ENCODE measurements at places on chromosomes 4 and X. TPM values are rescaled to one million over a fixed set of nuclear protein-coding genes. Genes with fewer than 3 reads are reported as not detected.

The ARHGEF9 gene
- 34.3 TPM for total RNA-seq

The TNIP3 gene
- not detected for total RNA-seq

The UTP3 gene
- total RNA-seq: 19.2 TPM

The UNC5C gene
- 2.3 TPM for total RNA-seq

The ALB gene
- not detected for total RNA-seq

DNA sequence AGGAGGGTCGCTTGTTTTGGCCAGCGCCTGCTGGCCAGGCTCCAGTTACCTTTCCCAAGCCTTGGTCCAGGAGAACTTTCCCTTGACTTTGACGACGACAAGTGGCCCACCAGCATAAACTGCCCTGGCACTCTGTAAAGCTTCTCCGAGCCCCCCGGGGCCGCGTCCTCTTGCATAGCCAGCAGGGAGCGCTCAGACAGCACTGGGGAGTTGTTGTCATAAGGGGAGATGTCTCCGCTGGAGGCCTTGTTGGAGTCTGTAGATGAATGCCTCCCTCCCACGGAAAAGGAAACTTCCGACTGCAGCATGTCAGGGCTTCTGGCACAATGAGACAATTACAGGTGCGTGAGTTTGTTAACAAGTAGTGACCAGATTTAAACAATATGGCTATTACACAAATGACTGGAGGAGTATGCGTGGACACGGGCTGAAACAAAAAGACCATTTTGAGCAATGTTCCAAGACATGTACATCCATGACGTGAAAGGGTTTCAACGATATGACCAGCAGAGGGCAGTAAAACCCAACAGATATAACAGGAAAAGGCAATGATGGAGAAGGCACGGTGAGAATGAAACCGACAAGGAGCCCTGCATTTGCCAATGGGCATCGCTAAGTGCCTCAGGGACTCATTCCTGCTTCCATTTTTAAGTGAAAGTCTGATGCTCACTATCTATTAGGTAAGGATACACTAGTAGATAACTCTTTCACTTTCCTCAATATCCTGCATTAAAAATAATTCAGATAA, 33.0 kb downstream of the HCCS start:
- H3K27me3 ChIP-seq: no peaks in the 10 kb centered on the region
- H3K27ac ChIP-seq: no peak overlapping the region
- no peak overlapping the region for H3K4me3 ChIP-seq
- no peak for DNase-seq

DNA sequence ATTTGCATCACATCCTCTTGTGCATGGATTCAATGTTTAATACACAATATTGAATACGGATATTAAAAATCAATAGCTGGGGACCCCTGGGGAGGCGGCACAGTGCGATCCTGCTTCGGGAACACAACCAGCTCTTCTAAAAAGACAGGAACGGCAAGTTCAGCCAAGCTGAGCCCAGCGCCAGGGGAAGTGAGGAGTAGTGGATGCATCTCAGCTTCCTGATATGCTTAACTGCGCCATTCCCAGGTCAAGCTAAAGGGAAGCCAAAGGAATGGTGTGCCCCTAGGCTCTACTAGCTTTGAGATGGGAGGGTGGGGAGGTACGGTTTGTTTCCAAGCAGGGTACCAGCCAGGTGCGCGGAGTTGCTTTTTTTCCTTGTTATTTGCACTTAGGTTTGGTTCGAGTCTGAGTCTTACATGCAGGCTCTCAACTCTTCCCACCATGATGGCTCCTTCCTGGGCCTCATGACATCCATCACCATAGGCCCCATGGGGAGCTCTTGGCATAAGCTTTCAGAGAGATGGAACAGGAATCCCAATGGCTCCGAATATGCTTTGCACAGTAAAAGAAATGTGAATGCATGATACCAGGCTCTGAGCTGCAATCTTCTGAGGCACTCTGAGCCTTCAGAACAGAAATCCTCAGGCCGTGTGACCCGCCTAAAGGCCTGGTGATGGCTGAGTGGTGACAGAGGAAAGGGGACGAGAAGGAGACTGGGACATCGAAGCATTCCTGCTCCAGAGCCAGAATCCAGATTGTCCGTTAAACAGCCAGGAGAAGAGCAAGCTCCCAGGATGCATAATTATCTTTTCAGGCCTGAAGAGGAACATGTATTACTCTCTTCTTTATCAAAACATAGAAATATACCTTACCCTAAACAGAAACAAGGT, 51.8 kb upstream of the BCOR start:
- peaks cover 47% of the 10 kb centered on the region for H3K4me1 ChIP-seq
- H3K4me3 ChIP-seq: no peak overlapping the region
- no peaks in the 10 kb centered on the region for H3K27me3 ChIP-seq
- no peaks in the 10 kb centered on the region for H3K36me3 ChIP-seq
- no peak overlapping the region for H3K27ac ChIP-seq

GRCh38 chr4:164779811-164780216, 25.9 kb downstream of the SMIM31 start:
- H3K4me3 ChIP-seq: no peak overlapping the region
- DNase-seq: no peak
- no peaks in the 10 kb centered on the region for H3K36me3 ChIP-seq
- no peaks in the 10 kb centered on the region for H3K4me1 ChIP-seq
- H3K27me3 ChIP-seq: no peaks in the 10 kb centered on the region

DNA sequence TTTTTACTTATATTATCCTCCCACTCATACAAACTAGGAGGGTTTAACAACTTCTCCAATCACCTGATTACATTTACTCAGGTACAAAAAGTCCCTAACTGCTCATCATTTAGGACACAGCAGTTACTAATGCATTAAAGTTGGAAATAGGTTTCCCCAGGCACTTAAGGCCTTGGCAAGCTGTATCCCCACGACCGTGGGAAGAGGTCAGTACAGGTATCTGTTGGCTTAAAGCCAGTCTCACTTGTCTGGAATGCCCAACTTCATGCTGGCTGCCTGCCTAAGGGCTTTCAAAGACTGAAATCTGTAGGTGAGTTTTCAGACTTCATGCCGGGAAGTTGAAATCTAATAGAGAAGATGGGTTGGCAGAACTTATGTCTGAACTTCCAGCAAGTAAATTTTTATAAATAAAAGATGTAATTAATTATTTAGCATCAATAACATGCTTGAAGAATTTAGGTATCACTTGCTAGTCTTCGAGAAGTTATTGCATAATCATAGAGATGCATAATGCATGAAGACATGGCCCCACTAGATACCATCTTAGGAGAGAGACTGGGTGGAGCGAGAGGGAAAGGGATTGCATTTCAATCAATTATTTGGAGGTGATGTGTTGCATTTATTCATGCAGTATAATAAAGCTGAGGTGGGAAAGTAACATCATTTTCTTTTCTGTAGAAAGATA, 54.2 kb downstream of the SCD5 start:
- no peak overlapping the region for H3K4me3 ChIP-seq
- peaks cover 5% of the 10 kb centered on the region for H3K4me1 ChIP-seq
- no peak overlapping the region for H3K27ac ChIP-seq
- H3K36me3 ChIP-seq: no peaks in the 10 kb centered on the region
- DNase-seq: no peak
- H3K27me3 ChIP-seq: no peaks in the 10 kb centered on the region

GRCh38 chrX:93874554-93874953, 200.5 kb downstream of the FAM133A start:
- no peak overlapping the region for H3K27ac ChIP-seq
- H3K27me3 ChIP-seq: no peaks in the 10 kb centered on the region
- H3K4me3 ChIP-seq: no peak overlapping the region

- DNase-seq: no peak
- peak overlapping the region; percentile 57 for H3K4me3 ChIP-seq
- peaks cover 27% of the 10 kb centered on the region for H3K4me1 ChIP-seq
- peak overlapping the region; percentile 87 for H3K27ac ChIP-seq
- H3K36me3 ChIP-seq: no peaks in the 10 kb centered on the region
Observed at GRCh38 chr4:6716958-6717655, 1.1 kb downstream of the BLOC1S4 start.

DNA sequence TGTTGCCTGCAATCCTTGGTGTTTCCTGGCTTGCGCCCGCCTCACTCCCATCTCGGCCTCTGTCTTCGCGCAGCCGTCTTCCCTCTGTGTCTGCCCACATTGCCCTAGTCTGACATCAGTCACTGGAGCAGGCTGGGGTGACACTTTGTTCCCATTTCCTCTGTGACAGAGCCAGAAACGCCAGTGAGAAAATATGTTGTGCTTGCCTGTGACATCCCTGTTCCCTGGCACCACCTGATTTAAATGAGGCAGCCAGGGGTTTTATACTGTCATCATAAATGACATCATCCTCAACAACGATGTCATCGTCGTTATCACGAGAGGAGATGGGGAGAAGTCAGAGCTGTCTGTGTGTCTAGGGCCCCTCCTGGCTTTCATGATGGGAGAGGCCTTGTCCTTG, 29.1 kb downstream of the ZNF185 start:
- H3K27ac ChIP-seq: no peak overlapping the region
- no peaks in the 10 kb centered on the region for H3K36me3 ChIP-seq
- no peaks in the 10 kb centered on the region for H3K27me3 ChIP-seq
- H3K4me1 ChIP-seq: peaks cover 8% of the 10 kb centered on the region

DNA sequence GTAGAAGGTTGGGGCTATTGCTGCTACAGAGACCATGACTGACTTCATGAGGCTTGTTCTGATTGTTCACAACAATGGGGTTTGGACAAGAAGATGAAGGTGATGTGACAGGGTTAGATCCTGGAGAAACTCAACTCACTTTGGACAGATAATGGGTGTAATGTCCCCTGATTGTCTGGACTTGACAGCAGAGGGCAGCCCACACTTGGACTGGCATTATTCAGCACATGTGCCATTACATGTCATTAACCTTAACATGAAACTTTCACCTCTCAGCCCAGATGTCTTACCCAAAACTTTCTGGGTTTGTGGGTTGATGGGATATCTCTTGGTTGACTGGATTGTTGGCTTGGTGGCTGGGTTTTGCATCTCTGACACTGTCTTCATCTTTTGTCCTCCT, 101.5 kb downstream of the MXRA5 start:
- no peaks in the 10 kb centered on the region for H3K36me3 ChIP-seq
- DNase-seq: no peak
- H3K27ac ChIP-seq: no peak overlapping the region

- DNase-seq: no peak
- H3K36me3 ChIP-seq: no peaks in the 10 kb centered on the region
- peaks cover 37% of the 10 kb centered on the region for H3K4me1 ChIP-seq
- no peak overlapping the region for H3K4me3 ChIP-seq
- peak overlapping the region; percentile 79 for H3K27ac ChIP-seq
- H3K27me3 ChIP-seq: no peaks in the 10 kb centered on the region
Observed at GRCh38 chr4:152997288-152997687, 61.2 kb downstream of the FHDC1 start.

DNA sequence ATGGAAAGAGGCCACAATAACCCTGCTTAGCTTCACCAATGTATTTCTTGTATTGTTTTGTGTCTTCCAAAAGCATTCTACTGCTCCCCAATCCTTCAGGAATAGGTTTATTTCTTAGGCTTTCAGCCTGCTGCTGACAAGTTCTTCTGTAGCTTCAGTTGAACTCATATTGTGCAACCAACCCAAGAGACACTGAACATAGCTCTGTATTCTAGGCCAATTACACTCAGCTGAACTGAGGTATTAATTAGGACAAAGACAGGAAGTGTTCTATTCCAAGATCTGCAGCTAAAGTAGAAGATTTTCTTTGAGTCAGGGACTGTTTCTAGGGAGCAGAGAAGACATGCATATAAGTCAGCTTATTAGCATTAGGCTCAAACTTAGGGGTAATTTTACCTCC, 151.8 kb downstream of the LHFPL1 start:
- DNase-seq: no peak
- no peak overlapping the region for H3K4me3 ChIP-seq
- H3K27ac ChIP-seq: no peak overlapping the region
- H3K4me1 ChIP-seq: no peaks in the 10 kb centered on the region
- H3K27me3 ChIP-seq: no peaks in the 10 kb centered on the region

DNA sequence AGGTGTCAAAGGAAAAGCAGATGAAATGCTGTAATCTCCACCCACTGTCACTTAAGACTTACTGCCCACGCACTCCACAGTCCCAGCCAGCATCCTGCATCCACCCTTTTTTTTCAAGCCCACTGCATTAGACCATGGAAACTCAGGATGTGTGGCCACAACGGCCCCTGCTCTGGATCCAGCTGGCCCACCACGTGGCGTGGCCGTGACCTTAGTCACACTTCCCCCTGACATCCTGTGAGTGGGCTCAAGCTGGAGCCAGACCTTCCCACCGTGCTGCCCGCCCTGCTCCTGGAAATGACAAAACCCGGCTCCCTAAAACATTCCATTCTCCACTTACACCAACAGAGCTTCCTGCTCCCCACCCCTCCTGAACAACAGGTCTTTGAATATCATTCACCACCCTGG, 588.3 kb upstream of the DIPK2B start:
- H3K27me3 ChIP-seq: no peaks in the 10 kb centered on the region
- no peak overlapping the region for H3K4me3 ChIP-seq

DNA sequence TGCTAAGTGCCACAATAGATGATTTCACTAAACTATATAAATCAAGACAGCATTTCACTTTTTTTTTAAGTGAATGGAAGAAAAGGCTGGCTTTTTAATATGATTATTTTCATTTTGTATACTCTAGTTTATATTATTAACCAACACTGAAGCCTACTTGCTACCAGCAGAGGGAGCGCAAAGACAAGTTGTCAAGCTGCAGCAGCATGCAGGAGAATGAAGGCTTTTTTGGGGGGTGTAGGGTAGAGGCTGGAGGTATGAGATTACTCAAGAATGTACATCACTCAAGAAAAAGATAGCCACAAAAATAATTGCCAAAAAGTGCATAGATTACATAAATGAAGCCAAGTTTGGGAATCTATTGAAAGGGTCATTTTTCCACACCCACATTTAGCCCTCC, 519.5 kb downstream of the FGF13 start:
- no peaks in the 10 kb centered on the region for H3K27me3 ChIP-seq
- H3K4me3 ChIP-seq: no peak overlapping the region
- no peak overlapping the region for H3K27ac ChIP-seq
- H3K36me3 ChIP-seq: no peaks in the 10 kb centered on the region
- H3K4me1 ChIP-seq: no peaks in the 10 kb centered on the region

DNA sequence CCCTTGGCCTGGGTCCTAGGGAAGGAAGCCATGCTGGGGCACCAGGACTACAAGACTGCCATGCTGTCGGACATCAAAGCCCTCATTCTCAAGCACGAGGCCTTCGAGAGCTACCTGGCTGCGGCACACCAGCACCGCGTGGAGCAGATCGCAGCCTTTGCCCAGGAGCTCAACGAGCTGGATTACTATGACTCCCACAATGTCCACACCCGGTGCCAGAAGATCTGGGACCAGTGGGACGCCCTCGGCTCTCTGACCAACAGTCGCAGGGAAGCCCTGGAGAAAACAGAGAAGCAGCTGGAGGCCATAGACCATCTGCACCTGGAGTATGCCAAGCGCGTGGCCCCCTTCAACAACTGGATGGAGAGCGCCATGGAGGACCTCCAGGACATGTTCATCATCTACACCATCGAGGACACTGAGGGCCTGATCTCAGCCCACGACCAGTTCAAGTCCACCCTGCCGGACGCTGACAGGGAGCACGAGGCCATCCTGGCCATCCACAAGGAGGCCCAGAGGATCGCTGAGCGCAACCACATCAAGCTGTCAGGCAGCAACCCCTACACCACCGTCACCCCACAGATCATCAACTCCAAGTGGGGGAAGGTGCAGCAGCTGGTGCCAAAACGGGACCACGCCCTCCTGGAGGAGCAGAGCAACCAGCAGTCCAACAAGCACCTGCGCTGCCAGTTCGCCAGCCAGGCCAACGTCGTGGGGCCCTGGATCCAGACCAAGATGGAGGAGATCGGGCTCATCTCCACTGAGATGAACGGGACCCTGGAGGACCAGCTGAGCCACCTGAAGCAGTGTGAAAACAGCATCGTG, 487.0 kb downstream of the TRAM1L1 start:
- no peaks in the 10 kb centered on the region for H3K36me3 ChIP-seq
- no peak for DNase-seq
- no peaks in the 10 kb centered on the region for H3K4me1 ChIP-seq
- H3K4me3 ChIP-seq: no peak overlapping the region
- H3K27ac ChIP-seq: no peak overlapping the region
- no peaks in the 10 kb centered on the region for H3K27me3 ChIP-seq

- H3K4me1 ChIP-seq: no peaks in the 10 kb centered on the region
- H3K36me3 ChIP-seq: no peaks in the 10 kb centered on the region
- no peak overlapping the region for H3K27ac ChIP-seq
Observed at GRCh38 chr4:156388826-156389225, 435.2 kb upstream of the CTSO start.
